ENCODE measurements at places on chromosomes 1 and 21. TPM values are rescaled to one million over a fixed set of nuclear protein-coding genes. Genes with fewer than 3 reads are reported as not detected.

DNA sequence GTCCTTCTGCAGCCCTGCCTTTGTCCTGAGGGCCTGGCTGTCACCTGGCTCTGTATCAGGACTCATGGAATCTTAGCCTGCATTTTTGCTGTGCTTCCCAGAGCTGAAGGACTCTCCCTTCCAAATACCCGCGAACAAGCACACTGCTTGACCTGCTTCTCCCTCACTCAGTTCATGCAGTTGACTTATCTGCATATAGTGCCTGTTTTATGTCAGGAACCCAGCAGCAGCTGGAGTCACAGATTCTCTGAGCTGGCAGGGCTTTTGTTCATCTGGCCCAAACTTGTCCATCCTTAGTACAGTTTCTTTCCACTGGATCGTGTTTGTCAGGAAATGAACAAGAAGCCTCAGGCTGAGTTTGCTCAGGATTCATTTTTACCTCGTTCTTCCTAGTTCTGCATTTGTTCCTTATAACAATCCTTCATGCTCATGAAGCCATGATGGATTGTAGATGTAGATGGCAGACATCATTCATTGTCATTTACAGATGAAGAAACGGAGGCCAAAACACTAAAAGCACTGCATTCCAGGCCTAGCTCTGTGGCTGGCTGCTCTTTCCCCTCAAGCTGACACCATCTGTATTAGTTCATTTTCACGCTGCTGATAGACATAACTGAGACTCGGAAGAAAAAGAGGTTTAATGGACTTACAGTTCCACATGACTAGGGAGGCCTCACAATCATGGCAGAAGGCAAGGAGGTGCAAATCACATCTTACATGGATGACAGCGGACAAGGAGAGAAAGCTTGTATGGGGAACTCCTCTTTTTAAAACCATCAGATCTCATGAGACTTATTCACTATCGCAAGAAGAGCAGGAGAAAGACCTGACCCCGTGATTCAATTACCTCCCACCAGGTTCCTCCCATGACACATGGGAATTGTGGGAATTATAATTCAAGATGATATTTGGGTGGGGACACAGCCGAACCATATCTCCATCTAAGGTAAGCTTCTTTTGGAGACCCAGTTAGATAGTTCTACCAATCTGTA lies 150.9 kb downstream of the HIVEP3 start:
- no peak overlapping the region for H3K4me3 ChIP-seq
- H3K4me1 ChIP-seq: no peaks in the 10 kb centered on the region
- H3K27me3 ChIP-seq: no peaks in the 10 kb centered on the region

- H3K36me3 ChIP-seq: no peaks in the 10 kb centered on the region
- no peaks in the 10 kb centered on the region for H3K4me1 ChIP-seq
- no peaks in the 10 kb centered on the region for H3K27me3 ChIP-seq
- H3K27ac ChIP-seq: no peak overlapping the region
- H3K4me3 ChIP-seq: no peak overlapping the region
Measured at GRCh38 chr1:12099610-12100009, 36.5 kb downstream of the TNFRSF8 start.

DNA sequence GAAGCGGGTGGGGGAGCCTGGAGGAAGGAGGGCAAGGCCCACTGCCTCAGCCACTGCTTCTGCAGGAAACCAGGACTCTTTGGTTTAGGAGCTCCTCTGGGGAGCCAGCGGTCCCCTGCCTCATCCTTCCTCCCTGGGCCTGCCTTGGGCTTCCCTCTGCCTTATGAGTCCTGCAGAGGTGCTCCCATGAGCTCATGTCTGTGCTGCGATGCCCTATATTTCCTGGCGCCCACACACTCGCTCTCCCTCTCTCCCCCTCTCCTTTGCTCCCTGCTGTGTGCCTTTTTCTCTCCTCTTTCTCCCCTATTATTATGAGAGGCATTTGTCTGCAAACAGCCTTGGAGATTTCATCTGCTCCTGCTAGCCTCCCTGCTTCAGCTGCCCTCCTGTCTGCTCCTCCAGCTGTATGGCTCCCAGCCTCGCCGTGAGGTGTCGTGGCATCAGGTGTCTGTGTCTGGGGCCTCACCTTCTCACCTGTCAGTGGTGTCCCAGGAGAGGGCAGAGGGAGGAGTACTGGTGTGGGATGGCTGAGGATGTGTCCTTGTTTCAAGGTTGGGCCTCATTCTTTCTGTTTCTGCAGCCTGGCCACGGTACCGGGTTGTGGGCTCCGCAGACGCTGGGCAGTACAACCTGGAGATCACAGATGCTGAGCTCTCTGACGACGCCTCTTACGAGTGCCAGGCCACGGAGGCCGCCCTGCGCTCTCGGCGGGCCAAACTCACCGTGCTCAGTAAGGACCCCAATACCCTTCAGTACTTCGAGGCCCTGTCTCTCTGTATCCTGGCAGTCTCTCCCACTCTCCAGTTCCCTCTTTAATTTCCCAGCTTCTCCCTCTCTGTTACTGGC lies 84.2 kb downstream of the KIRREL1 start:
- H3K4me1 ChIP-seq: peaks cover 41% of the 10 kb centered on the region
- no peaks in the 10 kb centered on the region for H3K27me3 ChIP-seq
- no peaks in the 10 kb centered on the region for H3K36me3 ChIP-seq
- H3K27ac ChIP-seq: 0 out of 2 replicates have a peak overlapping the region, but pooled peaks have one; percentile 63
- no peak overlapping the region for H3K4me3 ChIP-seq

GRCh38 chr21:18164933-18165332 lies 79.7 kb upstream of the CHODL start:
- no peaks in the 10 kb centered on the region for H3K4me1 ChIP-seq
- no peaks in the 10 kb centered on the region for H3K36me3 ChIP-seq
- H3K4me3 ChIP-seq: no peak overlapping the region

Gene C1orf226
- 12.5 TPM for total RNA-seq
